ENCODE measurements at places on chromosomes 7 and 10. TPM values are rescaled to one million over a fixed set of nuclear protein-coding genes. Genes with fewer than 3 reads are reported as not detected.

CTTNBP2 gene
- not detected for total RNA-seq

IDI2 gene
- total RNA-seq, result not detected

GRCh38 chr10:78472551-78472890 is 438.9 kb downstream of the RPS24 start:
- no peak for DNase-seq

DNA sequence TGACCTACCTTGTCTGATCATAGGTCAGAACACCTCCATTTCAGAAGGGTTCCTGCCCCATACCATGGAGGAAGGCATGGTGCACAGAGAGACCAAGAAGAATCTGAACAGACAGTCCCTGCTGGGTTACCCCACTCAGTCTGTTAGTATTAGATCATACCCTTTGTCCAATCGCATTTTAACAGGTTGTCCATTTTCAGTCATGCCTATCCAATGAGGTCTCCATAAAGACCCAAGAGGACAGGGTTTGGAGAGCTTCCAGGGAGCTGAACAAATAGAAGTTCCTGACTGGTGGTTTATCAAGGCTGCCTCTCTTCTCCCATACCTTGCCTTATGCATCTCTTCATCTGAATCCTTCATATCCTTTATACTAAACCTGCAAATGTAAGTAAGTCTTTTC is 21.2 kb upstream of the SLC16A12 start:
- DNase-seq, result no peak

DNA sequence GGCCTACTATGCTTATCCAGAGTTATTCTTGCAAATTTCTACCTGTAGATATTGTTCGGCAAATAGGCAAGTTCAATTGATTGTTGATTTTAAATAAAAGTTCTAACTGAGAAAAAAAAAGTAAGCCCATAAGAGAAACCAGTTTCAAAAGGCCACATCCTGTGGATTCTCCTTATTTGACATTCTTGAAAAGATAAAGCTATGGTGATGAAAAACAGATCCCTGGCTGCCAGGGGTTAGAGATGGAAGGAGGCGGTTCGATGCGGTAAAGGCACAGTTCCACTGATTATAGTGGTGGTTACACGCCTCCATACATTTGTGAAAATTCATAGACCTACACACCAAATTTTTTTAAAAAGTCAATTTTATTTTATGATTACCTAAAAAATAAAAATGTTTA is 347.8 kb downstream of the KCNMA1 start:
- DNase-seq, result no peak

GRCh38 chr10:31172925-31173324 is 141.3 kb upstream of the ZNF438 start:
- no peak for DNase-seq

- DNase-seq, result no peak
Observed at GRCh38 chr7:156160811-156161210, 348.5 kb upstream of the SHH start.

DNA sequence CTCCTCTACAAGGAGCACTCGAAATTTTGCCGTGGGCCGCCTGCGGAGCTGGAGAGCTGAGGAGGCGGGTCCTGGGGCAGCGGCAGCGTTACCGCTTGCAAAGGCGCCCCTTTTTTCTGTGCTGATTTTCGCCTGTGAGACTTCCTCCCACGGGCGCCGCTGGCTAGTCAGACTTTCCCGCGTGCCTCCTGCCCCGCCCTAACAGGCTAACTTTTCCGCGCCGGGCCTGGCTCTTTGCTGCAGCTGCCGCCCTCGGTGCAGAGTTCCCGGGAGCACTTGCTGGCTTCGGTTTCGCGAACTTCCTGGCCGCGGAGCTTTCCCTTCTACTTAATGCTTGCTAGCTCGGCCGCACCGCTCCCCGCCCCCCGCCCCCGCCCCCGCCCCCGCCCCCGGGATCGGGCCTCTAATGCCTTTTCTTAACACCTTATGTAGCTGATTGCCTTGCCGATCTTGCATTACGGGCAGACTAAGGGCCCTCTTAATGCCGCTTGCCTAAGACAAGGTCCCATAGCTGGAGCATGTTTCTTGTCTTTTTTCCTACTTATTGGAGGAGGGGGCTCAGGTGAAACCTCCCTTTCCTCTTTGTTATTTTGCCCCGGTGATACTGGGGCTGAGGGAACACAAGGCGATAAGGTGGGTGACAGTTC is 37.9 kb upstream of the RASGEF1A start:
- DNase-seq, result peak; percentile 86

DNA sequence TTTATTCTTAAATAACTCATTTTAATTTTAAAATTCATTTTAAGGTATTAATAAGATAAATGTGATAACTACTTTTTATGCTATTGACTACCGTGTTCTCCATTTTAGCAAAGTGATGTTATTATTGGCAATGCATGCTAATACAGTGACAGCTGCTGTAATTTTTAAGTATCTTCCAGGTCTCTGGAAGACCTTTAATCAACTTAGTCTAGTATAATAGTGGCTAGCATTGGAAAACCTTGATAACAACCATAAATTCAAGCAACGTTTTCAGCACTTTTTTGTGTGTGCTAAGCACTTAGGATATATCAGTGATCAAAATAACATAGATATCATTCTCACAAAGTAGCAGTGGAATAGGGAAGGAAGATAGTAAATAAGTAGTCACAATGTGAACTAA is 230.9 kb upstream of the MAGI2 start:
- DNase-seq, result no peak

DNA sequence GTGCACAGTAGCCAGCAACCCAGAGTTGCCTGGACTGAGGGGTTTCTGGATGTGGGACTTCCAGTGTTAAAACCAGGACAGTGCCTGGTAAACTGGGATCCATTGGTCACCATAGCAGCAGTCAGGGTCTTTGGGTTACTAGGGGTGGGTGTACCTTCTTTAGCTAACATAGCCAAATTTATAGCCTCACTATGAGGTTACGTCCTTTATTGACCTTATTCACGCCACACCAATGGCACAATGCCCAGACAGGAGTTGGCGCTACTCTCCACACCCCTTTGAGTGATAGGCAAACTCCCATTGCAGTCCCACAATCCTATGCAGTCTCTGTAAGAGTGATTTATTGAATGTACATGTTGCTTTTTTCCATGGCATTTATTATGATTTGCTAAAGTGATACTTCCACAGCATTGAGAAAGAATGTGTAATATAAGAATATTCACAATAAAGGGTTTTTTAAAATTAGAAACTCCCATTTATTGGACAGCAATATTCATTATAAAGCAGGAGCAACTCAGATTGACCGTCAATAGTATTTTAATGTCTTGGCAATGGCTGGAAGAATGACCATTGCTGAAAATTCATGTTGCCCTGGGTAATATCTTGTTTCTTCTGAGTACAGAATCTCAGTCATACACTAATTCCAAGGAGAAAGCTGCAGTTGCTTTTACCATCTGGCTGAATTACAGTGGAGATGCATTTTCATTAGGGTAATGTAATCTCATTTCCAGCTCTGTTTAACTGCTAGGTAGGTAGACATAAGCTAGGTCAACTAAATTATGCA is 26.1 kb downstream of the IFIT5 start:
- DNase-seq, result no peak

All from activated CD4-positive, alpha-beta T cell treated with anti-CD3 and anti-CD28 coated beads, Interleukin-2, amount 10 ng/mL, durations not matched to agents 24 days and 14 days (primary cell).